G401 (cell line): ENCODE measurements at places on chromosomes 11 and 22.
A peak's percentile ranks its signal among the peaks of the same experiment; 100 is the strongest.

GRCh38 chr11:66639066-66639813, 737 bp downstream of the RBM4 start:
- DNase-seq = peak; percentile 55

- DNase-seq = no peak
These were observed 408.4 kb downstream of the SOX6 start for GRCh38 chr11:15947681-15948648.

DNA sequence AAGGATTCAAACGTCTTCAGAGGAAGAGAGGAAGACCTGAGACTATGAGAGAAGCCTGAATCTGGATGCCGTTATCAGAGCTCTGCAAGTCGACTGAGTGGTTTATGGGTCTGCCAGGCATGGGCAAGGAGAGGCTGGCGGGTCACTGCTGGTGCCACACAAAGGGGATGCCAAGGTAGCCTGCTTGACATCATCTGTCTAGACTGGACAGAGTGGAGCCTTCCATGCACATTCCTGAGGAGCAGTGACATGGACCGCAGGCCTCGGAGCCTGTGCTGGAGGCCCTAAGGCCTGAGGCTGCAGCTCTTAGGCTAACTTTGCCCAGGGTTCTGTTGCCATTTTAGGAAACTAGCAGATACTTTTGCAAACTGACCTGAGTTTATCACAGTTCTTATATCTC, 127.4 kb downstream of the WT1 start:
- DNase-seq = no peak

- DNase-seq = no peak
These were observed 418.6 kb downstream of the FAM181B start for GRCh38 chr11:82315093-82315492.

- no peak for DNase-seq
These were observed 3.4 kb downstream of the POU2AF3 start for GRCh38 chr11:111301842-111302118.

DNA sequence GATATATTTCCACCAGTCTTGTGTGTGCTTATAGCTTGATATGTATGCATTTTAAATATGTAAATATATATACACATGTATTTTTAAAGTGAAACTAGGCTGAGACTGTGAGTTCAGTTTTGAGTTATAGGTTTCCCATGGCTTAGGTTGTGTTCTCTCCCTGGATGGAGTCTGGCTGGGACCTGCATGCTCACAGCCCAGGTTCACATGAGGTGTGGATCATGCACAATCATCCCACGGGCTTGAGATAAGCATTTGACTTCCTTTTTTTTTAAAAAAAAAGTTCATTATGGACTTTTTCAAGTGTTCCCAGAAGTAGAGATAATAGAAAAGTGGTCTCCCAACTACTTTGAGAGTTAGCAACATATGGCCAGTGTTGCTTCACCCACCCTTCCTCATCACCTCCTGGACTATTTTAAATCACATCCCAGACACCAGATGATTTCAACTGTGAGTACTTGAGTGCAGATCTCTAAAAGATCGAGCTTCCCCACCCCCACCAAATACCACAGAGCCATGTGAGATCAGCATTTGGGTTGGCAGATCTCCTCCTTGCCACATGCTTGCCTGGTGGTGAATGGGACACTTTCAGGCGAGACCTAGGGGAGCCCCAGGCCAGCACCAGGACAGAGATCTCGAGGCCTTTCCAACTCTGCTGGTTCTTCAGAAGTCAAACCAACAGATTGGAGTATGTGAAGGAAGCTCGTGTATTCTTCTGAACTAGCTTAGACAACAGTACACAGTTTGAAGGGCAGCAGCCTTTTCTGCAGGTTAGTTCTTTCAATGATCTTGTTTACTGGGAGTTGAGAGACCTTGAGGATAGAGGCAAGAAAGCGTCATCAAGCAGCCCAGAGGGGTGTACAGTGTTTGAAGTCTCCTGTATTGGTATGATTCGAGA, 15.9 kb downstream of the MED15 start:
- no peak for DNase-seq

GRCh38 chr22:39617342-39617741, 46.8 kb downstream of the CACNA1I start:
- no peak for DNase-seq

- no peak for DNase-seq
These were observed 8.4 kb upstream of the MN1 start for GRCh38 chr22:27809700-27810608.

DNA sequence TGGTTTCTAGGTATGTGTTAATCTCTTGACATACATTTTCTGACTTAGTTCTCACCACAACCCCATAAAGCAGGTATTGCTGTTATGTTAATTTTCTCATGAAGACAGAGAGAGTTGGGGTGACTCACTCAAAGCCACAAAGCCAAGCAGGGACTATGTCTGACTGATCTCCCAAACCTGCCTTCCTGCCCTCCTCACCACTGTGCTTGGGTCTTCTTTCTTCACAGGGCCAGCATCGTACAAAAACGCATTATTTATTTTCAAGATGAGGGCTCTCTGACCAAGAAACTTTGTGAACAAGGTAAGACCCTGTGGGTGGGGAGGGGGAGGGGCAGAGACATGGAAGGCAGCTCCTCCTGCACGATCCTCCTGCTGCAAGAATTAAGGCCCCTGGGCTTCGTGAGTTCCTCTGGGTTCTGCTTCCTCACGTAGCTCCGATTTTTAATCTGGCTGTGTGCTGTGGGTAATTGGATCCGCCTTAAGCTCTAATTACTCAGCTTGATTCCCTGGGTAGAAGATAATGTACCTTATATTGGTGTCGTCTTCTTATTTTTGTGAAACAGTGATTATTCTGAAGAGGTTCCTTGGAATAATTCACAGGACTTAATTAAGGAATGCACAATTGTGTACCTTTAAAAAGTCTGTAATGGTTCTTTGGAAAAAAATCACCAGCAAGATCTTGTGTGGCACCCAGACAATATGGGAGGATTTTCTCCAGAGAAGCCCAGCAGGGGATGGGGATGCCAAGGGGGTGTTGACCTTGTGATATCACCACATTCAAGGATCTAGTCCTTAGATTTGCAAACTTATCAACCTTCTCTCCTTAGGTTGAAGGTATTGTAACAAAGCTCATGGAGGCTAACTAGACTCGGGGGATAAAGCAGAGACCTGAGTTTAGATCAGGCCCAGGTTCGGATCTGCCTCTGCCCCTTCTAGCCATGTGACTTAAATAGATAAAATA, 112.9 kb downstream of the SPON1 start:
- no peak for DNase-seq

DNA sequence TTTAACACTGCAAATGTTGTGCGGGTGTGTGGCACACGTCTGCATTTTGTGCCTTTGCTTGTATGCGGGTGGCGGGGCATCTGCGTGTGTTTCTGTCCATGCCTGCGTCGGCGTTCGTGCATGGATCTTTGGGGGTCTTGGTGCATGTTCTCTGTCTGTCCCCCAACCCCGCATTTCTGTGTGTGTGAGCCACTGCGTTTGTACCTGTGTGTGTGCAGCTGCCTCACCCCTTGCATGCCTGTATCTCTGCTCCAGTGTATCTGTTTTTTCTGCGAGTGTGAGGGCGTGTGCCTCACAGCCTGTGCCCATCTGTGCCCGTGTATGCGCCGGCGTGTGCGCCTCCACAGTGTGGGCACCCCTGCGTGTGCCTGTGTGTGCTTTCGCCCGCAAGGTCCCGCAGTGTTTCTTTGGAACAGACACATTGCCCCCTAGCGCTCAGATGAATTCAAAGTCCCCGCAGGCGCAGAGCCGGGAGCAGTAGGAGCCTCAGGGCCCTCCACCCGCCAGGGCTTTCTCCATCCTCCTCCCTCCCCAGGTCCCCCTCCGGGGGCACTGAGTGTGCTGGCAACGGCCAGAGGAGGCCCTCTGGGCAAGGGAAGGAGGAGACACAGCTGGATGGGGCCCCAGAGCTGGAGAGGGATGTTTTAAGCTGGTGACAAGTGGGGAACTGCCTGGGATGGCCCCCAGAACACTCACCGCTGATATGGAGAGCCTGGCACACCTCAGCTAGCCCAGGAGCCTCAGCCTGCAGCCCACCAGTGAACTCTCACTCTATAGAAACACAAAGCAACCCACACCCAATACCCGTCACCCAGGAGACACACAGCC, 3.1 kb upstream of the MN1 start:
- DNase-seq = peak; percentile 14

DNA sequence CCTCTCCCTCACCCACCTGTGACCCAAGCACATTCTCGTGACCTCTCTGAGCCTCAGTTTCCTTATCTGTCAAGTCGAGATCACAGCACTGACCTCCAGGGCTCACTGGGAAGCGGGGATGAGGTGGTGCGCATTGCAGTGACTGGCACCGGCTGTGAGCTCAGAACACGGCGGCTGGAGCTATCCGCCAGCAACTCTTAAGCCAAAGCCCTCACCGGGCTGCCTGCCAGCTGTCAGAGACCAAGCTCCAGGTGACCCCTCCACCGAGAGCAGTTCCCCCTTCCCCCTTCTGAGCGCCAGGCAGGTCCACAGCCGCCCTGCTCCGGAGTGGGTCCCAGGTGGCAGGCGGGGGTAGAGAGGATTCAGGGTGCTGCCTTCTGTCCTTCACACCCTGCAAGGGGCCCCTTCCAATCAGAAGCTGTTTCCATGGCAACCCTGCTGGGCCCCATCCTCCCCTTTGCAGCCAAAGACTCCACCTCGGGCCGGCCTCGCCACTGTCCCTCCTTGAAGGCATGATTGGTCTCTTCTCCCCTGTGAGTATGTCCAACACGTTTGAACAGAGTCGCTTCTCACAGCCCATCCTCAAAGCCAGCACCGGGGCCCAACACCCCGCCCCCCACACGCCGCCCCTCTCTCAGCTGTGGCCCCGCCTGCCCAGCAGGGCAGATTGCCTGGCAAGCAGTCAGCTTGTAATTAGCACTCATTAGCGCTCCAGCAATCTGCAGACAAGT, 98.7 kb downstream of the WNT7B start:
- peak; percentile 23 for DNase-seq

DNA sequence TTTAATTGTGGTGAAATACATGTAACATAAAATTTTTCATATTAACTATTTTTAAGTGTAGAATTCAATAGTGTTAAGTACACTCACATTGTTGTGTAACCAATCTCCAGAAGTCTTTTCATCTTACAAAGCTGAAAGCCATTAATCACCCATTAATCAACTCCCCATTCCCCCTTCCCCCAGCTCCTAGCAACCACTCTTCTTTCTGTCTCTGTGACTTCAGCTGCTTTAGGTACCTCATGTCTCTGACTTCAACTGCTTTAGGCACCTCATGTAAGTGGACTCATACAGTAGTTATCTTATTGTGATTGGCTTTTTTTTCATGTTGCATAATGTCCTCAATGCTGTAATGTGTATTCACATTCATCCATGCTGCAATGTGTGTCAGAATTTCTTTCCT, 150.8 kb upstream of the NTM start:
- no peak for DNase-seq

- DNase-seq = no peak
These were observed 10.1 kb downstream of the OVOL1 start for GRCh38 chr11:65796726-65797601.

GRCh38 chr22:46537225-46537945, at the start of gene CELSR1:
CELSR1 (minus strand) TSS chr22:46537620; CDS start chr22:46537170, 450 bp downstream.
- no peak for DNase-seq

DNA sequence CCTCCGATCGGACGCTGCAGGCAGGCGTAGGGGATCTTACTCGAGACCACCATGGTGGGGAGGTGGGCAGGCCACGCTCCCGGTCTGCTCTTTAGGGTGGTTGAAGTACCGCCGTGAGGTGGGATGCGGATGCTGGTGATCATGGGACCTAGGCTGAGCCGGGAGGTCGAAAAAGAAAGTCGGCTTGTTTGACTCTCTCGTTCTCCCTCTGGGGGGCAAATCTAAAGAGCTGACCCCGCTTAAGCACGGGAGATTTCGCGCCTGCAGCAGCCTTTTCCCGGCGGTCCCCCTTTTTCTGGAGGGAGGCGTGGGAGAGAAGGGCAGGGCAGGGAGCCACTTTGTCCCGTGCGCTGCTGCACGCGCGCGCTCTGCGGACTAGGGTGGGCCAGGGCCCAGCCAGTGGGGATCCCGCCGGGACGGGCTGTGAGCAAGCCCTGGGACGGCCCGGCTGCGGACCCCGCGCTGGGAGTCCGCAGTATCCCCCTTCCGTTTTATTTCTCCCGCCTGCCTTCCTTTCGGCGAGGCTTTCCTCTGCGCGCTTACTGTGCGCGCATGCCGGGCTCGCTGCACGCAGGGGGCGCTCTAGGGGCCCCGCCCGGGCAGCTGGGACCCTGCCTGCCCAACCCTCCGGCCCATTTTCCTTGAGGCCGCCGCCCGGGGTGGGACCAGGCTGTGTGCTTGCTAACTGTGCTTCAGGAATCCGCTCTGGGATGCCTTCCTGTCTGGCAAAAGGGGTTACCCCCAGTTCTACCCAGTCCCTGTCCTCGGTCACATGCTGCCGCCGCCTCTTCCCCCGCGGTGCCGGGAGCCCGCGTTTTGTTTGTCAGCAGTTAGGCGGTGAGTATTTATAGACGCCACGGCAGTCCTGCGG, 81.0 kb downstream of the PRR5L start:
- no peak for DNase-seq

DNA sequence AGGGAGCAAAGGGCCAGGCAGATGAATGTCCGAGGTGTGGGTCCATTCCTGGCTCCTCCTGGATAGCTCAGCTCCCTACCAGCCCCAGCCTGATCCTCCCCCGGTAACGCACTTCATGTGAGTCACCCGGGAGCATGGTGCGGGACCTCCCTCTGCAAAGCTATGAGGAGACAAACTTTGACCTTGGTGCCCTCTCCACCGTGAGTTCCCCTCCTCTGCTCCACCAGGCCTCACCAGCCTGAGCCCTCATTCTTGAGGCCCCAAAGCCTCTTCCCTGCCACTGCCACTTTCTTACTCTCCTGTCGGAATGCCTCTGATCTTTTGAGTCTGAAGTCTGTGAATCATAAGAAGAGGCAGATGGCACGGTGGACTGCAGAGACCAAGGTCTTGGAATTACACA, 37.4 kb upstream of the CD82 start:
- DNase-seq = no peak

DNA sequence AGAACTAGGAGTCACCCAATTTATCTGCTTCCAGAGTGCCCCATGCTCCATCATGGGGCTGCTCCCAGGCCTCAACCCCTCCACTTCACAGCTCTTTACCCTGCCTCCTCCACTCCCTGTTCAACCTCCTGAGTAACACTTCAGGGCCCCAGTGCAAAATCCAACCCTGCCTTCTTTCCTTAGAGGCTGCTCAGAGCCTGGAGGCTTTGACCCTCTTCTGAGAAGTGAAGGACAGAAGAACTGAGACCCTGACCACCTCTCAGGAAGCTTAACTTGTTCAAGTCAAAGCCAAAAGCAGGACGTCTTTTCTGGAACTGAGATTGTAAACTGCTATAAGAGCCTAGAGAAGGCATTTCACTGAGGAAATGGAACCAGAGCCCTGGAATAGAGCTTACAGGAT, 15.5 kb downstream of the EIF3F start:
- DNase-seq = peak; percentile 13

- no peak for DNase-seq
These were observed 50.7 kb downstream of the TSPAN18 start for GRCh38 chr11:44777209-44778194.

GRCh38 chr11:33324302-33324985, 67.3 kb downstream of the HIPK3 start:
- DNase-seq = no peak

DNA sequence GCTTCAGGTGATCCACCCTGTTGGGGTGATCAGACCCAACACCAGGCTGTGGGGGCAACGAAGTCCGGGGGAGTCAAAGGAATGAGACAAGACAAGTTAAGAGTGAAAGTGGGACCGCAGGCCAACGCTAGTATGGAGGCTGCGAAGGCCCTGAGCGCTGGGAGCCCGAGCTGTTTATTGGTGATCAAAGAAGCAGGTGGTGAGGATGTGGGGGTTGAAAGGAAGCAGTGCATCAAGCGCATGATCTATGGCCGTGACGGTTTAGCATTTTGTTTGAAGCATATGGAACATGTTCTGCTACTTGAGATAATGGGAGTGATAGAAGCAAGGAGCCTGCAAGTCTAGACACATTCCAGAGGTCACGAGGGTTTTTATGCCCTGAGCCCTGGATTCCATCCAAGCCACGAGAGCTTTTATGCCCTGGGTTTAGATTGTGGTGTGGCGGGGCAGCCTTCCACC, 49.5 kb downstream of the MCHR1 start:
- no peak for DNase-seq
